ENCODE measurements at places on chromosomes 1 and 21.

DNA sequence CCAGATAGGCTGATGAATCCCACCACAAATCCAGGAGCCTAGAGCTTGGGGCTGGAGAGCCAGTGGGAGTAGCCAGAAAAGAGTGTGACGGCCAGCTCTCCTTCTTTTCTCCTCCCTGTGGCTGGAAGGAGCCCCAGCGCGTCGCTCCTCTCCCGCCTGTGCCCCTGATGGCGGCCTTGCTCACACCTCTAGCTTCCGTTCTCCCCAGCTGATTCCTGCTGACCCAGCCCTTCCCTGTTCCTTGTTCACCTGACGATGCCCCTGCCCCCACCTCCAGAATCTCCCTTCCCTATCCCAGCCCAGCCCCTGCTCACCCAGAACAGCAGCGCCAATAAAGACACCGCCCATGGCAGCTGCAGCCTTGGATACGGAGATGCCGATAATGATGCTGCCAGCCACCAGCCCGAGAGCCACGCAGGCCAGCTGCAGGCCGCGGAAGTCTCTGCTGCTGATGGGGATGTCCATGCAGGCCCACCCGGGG is 656 bp downstream of the KNCN start:
- DNase-seq = peak; percentile 49

GRCh38 chr1:246008363-246008831 is 498.7 kb downstream of the SMYD3 start:
- no peak for DNase-seq

DNA sequence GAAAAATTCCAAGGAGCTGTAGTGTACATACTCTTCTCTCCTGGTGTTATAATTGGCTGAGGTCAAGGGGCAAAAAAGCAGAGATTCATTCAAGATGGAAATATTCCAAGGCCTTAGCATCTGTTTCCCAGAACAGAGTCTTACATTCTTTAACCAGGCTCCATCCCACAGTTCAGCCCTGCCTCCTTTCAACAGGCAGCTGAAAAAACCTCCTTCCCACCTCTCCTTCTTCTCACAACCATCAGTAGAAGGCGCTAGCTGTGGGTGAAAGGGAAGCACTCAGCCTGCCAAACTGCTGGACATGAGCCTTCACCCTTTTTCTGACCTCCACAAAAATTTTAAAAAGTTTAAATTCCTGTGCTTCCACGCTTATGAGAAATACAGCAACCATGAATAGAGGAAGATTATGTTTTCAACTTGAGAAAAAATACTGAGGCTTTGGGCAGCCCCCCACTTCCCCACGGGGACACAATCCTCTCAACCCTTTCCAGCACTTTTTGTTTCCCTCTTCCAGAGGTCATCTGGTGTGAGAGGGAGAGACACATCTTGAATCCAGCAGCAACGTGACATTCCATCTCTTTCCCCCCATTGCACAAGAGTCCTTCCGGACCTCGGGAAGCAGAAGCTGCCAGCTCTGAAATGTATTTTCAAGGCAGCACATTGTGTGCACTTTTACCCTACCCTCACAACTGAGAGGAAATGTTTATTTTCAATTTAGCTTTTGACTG is 43.2 kb upstream of the FMO2 start:
- DNase-seq = no peak

DNA sequence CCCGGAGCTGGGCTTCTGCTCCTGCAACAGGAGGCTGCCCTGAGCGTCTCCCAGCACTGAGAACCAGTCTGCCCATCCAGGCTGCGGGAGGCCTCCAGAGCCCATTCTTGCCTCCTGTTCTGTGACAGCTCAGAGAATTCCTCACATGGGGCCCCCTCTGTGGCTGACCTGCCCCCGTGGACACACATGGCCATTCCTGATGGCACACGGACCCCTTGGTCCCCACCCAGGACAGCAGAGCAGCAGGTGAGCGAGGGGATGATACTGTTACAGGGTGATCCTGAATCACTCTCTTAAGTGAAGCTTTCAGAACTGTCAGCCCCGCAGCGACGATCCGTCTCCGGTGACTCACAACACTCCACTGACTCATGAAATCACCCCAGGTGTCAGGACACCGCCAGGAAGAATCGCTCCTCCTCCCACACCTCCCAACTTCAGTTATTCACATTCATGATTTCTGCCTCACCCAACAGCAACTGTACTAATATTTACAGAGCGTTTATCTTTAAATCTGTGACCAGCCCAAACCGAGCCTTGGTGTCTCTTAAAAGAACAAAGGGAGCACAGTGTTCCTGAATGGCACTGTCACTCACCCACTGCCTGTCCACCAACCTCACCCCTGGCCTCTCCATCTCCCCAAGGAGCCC is 22.5 kb downstream of the CHD5 start:
- peak; percentile 35 for DNase-seq

All from NCI-H748 treated with DMSO at 0.1 percent for 48 hours (cell line).